Bone marrow (tissue), 2 donors: ENCODE measurements at places on chromosomes 5 and 9.

GRCh38 chr9:16652582-16652981 is 217.9 kb downstream of the BNC2 start:
- no peak for DNase-seq

DNA sequence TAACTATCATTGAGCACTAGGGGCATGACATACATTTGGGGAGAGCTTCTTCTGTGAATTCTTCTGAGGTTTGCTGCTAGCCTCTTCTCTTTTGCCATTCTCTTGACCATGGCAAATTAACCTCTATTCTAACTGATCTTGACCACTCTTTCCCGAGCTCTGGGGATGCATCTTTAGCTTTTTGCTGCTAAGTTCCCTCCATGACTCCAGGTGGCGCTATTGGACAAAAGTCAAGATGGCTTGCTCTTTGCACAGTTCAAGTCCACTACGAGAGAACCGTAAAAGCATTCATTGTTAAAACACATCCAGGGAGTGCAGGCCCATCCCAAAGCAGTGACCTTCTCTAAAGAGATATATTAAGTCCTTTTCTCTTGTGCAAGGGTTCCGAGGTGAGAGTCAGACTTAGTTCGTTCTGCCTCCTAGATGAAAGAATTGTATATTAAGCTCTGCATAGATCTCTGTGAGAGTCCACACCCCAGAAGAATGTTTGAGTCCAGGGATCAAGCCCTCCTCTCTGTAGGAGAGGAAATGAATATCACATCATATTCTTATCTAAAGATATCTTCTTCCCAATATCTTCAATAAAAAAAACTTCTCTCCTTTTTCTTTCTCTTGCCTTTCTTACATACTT is 1152.9 kb upstream of the CDH6 start:
- DNase-seq = no peak

DNA sequence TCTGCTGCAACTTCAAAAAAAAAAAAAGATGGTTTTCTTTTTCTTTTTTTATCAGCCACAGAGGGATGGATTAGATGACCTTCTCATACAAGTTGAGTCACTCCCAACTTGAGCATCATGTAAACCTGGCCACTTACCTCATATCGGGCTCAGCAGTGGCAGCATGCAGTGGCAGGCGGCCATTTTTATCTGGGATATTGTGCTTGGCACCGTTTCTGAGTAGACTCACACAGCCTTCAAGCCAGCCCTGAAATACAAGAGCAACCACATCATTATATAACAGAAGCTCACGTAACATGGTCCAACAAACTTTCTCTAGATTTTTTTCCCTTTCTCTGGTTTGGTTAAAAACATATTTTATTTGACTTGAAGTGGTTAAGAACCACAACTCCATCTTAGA is 62.6 kb downstream of the ANKRD55 start:
- DNase-seq = no peak

DNA sequence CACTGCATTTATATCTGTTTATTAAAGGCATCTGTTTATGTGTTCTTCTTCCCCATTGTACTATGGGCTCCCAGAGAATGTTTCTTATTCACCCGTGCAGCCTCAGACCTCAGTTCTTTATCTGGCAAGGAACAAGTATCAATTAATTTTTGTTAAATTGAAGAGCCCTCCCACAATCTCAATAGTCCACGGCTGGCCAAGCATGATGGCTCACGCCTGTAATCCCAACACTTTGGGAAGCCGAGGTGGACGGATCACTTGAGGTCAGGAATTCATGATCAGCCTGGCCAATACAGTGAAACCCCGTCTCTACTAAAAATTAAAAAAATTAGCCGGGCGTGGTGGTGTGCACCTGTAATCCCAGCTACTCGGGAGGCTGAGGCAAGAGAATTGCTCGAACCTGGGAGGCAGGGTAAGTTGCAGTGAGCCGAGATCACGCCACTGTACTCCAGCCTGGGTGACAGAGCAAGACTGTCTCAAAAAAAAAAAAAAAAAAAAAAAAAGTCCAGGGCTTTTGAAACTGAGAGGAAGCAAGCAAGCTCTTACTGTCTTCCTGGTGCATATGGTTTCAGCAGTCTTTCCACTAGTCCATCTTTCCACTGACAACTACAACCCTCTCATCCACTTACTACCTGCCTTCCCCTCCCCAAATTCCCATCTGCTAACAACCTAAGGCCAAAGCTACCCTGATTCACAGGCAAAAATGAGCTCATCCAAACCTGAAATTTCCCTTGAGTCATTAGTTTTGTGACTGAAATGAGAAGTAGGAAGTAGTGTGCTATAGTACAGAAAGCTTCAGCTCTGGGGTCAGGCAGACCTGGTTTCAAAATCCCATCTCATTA is 2.3 kb upstream of the HK3 start:
- no peak for DNase-seq

DNA sequence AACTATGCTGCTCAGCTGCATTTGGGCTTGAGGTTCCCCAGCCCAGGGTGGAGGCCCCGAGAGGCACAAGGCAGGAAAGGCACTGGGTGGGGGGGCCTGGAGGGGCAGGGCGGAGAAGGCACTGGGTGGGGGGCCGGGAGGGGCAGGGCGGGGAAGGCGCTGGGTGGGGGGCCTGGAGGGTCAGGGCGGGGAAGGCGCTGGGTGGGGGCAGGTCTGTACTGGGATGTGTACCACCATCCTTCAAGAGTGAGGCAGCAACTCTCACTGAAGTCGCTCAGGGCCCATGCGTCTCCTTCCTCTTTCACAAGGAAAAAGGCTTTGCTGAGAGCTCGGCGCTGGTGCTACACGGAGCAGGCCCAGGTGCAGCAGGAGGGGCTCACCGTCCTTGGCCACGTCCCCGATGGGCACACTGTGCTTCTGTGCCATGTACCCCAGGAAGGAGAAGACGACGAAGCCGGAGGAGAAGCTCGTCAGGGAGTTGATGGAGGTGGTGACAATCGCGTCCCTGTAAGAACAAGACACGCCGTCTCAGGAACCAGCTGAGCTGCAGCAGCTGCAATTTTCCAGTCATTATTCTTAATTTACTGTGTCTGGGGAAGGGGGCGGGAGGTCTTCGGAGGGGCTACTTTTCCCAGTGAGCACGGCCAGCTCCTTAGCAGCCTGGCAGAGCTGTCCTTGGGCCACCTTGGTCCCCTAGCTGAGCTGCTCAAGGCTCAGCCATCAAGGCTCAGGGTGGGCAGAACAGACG is 30.8 kb downstream of the SLC6A3 start:
- no peak for DNase-seq

DNA sequence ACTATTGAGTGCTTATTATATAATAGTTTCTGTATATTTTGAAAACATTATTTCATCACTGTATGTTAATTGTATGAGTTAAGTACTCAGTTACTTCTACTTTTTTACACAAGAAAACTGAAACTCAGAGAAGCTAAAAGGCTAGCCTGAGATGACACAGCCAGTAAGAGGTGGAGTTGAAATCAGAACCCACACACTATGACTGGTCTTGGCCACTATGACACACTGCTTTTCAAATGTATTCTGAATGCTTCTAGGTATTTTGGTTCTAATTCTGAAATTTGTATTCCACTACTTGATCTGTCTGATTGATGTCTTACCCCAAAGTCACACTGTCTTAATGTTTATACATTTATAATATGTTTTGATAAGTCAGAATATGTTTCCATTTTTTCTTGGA is 181.8 kb downstream of the ZDHHC21 start:
- no peak for DNase-seq

DNA sequence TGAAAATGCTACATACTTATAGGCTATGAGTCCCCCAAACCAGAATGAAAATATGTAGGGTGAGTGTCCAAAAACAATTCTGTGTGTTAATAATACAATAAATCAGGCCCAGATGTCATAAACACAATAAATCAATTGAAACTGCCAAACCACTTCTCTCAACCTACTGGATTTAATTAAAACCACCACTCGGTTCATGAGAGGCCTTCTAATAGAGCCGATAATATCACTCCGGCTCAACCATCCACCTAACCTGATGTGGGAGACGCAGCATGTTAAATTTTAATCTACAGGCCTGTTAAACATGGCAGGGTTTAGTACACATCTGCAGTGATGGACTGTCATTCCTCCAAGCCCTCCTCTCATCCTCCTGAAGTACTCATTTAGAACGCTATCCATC is 734.5 kb upstream of the ZNF608 start:
- DNase-seq = no peak

GRCh38 chr5:76641514-76642120 is 18.4 kb upstream of the F2RL2 start:
- DNase-seq = peak; percentile 81

DNA sequence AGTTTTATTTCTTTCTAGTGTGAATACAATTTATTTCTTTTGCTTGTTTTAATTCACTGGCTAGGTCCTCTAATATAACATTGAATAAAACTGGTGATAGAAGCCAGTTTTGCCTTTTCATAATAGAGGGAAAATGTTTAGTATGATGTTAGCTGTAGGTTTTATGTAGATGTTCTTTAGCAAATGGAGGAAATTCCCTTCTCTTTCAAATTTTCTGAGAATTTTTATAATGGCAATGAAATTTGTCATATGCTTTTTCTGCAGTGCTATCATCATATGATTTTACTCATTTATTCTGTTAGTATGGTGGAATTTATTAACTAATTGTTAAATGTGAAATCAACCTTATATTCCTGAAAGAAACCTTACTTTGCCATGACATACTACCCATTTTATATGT is 18.1 kb upstream of the MACROH2A1 start:
- DNase-seq = no peak

GRCh38 chr9:108551030-108551841 is 304.6 kb downstream of the ACTL7B start:
- no peak for DNase-seq

DNA sequence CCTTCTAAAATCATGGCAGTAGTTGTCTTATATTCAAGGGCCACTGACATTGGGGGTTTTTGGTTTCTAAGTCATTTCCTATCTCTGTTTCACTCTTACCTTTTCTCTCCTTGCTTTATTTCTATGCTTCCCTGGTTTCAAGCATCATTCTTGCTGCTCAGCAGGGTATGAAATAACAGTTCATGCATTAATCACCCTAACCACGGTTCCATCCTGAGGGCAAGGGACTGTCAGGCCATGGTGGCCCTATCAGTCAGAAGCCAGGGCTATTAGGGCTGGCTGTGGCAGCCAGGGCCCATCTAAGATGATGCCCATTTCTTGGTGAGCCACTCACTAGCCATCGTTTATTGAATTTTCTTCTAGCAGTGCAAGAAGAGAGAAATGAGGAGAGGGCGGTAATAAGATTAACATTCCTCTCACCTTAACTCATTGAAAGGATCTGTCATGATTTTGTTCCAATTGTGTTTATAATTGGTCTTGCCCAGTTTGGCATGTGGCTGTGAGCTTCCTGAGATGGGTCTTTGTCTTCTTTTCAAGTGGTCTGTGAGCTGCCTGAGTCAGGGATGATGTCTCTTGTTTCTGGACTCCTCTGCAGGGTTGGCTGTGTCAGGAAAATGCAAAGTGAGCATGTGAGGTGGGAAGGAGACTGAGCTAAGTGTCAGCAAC is 45.2 kb downstream of the CYSTM1 start:
- no peak for DNase-seq

GRCh38 chr9:4086119-4087090 is 213.5 kb downstream of the GLIS3 start:
- no peak for DNase-seq

DNA sequence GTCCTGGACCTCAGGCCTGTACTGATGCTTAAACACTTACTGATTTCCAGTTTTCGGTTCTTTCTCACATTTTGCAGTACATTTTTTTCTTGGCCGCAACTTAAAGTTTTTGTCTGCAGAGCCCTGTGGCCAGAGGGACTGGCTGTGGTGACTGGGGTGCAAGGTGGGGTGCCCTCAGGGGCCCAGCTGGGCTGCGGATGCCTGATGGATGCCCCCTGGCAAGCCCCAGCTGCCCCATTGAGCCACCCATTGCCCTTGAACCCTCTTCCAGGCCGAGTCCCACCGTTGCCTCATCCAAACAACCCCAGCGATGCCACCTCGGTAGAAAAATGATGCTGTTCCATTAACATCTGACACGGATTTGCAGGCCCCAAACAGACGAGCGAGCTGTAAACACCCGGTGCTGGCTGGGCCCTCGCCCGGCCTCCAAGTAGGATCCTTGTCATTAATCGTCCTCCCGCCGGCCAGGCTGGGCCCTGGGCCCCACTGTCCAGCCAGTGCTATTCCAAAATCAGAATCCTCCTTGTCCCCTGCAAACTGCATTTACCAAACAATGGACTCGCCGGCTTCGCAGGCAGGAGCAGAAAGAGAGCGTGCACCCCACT is 107.9 kb downstream of the PHF2 start:
- no peak for DNase-seq

DNA sequence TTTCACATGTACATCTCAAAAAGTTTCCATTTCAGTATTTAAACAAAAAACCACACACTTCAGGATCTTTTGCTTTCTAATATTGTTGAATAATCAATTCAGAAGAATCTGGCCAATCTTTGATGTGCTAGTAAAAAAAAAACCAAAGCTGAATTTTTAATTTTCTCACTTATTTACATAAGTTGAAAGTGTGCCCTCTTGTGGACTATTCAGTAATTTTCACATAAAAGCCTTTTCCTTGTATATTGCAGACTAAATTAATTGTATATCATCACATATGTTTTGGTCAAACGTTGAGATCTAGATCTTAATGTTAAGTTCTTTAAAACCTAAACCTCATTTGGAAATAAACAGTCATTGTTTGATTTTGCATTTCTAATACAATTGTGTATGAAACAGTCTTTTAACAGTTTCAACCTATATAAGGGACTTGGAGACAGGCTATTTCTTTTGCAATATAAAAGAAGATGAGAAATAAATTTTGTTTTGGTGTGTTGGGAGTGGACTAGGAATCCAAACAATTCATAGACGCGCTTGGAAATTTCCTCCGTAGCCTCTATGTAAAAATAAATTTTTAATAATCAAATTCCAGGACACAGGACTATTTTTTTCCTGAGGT is 68.1 kb downstream of the NIPBL start:
- no peak for DNase-seq

GRCh38 chr9:92644278-92644677 is 25.7 kb downstream of the IPPK start:
- no peak for DNase-seq

GRCh38 chr5:165521816-165522610 is 2016.6 kb downstream of the MAT2B start:
- DNase-seq = no peak

GRCh38 chr9:32486839-32487562 is 39.0 kb downstream of the RIGI start:
- no peak for DNase-seq

GRCh38 chr9:14215614-14216013 is 98.3 kb downstream of the NFIB start:
- no peak for DNase-seq
